GM23248 (cell line): ENCODE measurements at places on chromosomes 6 and 20. TPM values are rescaled to one million over a fixed set of nuclear protein-coding genes. Genes with fewer than 3 reads are reported as not detected.
A peak's percentile ranks its signal among the peaks of the same experiment; 100 is the strongest.

DNA sequence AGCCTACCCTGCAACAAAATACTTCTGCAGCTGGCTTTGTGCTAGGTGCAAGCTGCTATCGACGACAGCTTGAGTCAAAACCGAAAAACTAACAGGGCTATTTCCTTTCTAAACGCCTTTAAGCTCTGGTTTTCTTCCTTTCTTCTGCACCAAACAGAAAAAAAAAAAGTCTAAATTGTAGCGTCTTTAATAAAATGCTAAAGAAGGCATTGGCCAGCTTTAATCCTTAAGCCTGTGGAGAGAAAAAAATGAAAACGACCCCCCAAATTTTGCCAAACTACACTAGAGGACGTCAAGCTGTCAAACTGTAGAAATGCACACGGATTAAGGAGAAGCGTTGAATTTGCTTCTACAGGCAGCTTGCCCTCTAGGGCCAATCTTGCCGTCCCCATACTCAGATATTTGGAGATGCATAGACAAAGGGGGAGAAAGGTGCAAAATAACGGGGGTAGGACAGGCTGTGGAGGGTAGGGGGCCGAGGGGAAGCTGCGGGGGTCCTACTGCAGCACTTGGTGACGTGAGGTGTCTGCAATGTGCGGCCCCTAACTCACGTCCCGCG is 1.4 kb upstream of the NRN1 start:
- DNase-seq = peak; percentile 57

- no peak for DNase-seq
Measured at GRCh38 chr6:2244261-2245102, 923 bp downstream of the GMDS start.

- no peak for DNase-seq
Measured at GRCh38 chr6:145227593-145227992, 507.7 kb downstream of the EPM2A start.

GRCh38 chr6:31768363-31769257 is 6.2 kb downstream of the SAPCD1 start:
- DNase-seq = no peak

GRCh38 chr6:52731719-52732118 is 31.6 kb downstream of the GSTA2 start:
- no peak for DNase-seq

DNA sequence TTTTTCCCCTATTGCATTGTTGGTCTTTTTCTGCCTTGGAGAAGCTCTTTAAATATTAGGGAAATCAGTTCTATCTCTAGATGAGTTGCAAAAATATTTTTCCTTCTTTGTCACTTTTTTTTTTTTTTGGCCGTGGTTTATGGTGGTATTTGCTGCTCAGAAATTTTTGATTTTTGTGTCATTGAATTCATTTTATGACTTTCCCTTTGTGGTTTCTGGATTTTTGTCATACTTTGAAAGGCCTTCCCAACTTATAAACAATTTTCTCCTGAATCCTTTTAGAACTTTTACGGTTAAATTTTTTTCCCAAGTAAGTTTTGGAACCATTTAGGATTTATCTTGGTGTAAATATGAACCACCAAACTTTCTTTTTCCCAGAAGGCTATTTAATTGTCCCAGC is 145.6 kb downstream of the GJA10 start:
- peak; percentile 42 for DNase-seq

GRCh38 chr6:157715728-157716164 is 107.3 kb upstream of the SNX9 start:
- peak; percentile 98 for DNase-seq

Gene BTN3A1
- total RNA-seq = 7.7 and 8.9 TPM in 2 replicates

Gene SLC32A1
- not detected in 2 replicates for total RNA-seq

Gene CALHM4
- total RNA-seq = not detected in 2 replicates

- no peak for DNase-seq
Measured at GRCh38 chr20:33713865-33714367, 6.2 kb downstream of the PXMP4 start.

GRCh38 chr20:5786930-5787795 is 37.0 kb downstream of the SHLD1 start:
- peak; percentile 73 for DNase-seq

GRCh38 chr20:53901064-53901463 is 169.3 kb downstream of the BCAS1 start:
- peak; percentile 89 for DNase-seq

DNA sequence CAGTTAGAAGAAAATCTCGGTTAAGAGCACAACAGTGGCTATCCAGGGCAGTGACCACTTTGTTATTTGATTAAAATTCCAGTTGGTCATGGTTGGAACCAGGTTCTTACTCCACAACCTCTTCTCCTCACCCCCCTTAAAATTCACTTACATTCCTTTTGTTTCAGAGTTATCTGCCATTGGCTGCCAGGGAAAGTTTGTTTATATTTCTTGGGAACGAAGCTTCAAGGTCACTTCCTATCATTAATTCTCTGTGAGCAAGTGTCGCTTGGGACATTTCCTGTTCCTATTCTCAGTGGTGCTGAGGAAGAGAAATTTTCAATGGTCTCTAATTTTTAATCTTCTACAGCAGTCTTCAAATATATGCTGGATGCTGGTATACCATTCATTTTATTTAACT is 121.1 kb upstream of the COL21A1 start:
- DNase-seq = no peak
